NCI-H748 treated with DMSO at 0.1 percent for 48 hours (cell line): ENCODE measurements at places on chromosomes 1 and 21.

DNA sequence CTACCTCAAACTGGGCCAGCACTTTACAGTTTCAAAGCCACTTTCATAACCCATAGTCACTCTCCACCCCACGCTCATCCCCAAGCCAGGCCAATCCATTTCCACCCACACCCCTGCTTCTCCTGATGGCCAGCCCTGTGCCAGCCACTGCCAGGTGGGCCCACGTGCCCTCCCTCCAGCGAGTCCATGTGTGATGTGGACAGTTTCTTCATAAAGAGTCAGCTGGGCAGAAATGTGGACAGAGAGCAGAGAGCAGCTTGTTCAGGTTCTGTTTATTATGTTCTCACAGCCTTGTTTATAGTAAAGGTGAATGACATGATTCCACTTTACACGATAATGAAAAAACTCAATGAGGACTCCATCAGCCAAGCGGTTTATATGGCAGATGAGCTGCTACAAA is 37.4 kb upstream of the RGS16 start:
- no peak for DNase-seq

DNA sequence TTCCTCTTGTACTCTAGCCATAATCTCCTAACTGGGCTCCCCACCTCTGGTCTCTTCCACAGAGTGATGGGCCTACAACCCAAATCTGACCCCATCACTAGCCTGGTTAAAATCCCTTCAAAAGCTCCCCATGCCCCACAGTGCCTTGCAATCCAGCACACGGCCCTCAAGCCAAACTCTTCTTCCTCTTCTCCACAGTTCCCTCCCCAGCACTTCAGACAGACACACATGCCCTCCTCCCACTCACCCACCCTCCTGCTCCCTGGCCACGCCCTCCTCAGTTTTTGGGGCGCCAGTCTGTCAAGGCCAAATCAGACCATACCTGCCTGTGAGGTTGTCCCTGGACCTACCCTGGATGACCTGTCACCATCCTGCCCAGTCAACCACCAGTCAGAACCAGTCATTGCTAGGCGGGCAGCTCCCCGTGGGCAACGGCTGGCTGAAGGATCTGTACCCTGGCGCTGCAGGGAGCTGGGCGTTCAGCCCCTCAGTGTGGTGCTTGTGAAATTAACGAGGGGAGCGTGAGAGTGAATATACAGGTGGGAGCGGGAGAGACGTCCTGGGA is 753 bp downstream of the C1orf210 start:
- DNase-seq = no peak

DNA sequence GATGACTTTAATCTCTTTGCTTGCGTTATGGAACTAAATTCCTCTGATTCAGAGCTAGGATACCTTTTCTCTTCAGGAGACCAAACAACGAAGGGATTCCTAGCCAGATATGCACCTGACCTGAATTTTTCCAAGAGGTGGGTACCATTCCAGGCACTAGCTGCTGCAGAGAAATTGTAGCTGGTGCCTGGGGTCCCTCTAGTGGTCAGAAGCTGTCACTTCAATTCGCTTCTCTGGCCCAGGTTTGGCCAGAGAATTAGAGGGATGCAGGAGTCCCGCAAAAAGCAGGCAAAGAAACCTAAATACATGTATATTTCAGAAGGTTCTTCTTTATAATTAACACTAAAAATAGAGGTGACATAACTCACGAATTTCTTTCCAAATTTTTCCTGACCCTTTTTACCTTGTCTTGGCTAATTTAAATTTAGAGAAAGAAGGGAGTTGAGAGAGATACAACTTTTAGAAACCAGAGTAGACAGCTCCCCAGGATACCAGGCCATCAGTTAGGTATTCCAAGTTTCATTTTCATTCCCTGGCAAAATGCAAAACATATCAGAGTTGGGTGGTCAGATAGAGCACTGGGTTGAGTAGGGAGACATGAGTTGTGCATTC is 9.6 kb downstream of the ACKR1 start:
- no peak for DNase-seq

DNA sequence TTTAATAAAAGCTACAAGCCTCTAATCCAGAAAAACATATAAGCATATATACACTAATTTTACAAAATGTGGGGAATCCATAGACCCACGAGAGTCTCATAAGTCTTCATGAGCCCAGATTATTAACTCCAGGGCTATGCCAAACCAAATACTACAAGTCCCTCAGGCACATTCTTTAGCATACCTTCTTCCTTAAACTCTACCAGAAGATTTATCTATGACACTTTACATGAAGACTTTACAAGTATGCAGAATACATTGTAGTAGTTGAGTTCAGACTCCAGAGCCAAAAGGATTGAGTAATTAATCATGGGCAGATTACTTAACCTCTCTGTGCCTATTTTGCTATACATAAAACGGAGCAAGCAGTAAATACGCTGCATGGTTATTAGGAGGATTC is 793.7 kb upstream of the ADGRL2 start:
- no peak for DNase-seq

GRCh38 chr1:88985032-88985431 is 7.4 kb downstream of the KYAT3 start:
- no peak for DNase-seq

GRCh38 chr21:42193131-42193671 is 25.7 kb upstream of the ABCG1 start:
- no peak for DNase-seq

GRCh38 chr1:177632923-177633615 is 336.8 kb downstream of the SEC16B start:
- no peak for DNase-seq

DNA sequence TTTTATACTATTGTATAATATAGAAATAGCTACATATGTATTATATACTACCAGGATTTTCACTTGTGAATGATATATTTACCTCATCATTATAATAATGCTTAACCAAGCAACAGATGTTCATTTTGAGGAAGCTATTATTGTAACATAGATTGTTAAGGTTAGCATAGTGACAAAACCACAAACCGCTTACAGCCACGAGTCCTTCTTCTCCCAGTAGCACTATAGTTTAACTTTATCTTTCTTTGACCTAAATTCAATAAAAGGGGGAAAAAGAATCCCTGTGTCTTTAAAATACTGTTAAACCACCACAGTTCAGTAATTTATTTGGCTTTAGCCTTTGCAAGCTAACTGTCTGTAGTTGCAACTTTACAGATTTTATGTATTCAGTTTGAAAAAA is 1039.4 kb upstream of the B3GALT2 start:
- DNase-seq = no peak

GRCh38 chr21:44049182-44049581 is 37.1 kb downstream of the TRAPPC10 start:
- no peak for DNase-seq

DNA sequence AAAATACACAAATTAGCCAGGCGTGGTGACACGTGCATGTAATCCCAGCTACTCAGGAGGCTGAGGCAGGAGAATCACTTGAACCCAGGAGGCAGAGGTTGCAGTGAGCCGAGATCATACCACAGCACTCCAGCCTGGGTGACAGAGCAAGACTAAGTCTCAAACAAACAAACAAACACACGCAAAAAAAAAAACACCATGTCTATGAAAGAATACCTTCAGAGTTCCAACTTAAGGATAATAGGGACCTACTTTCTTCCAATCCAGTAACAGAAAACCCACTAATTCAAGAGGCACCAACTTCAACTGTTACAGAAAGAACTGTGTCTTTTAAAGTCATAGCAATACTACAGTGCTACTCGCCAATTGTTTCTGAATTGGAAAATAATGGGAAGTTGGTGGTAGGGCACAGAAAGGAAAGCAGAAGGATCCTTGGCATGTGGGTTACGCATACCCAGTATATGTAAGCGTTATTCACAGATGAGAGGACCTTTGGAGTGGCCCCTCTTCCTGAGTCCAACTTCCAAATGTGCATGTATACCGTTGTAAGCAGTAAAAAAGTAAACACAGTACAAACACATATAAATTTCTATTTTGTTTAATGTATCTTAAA is 87.0 kb downstream of the ACBD6 start:
- DNase-seq = no peak

DNA sequence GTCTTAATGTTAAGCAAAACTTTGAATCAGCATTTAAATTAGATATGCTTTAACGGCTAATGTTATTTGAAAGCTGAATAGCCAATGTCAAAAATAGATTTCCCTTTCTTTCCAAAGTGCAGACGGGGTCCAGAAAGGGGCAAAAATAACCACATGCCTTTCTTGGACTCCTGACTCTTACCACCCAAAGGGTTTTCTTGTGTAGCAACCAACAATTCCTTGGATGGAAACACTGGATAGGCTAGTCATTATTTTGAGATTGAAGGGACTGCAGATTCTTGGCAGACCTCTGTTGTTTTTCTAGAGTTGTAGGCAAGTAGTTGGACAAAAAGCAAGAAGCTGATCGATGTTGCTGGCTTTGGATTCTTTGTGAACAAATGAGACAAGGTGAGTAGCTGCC is 107.0 kb downstream of the MRPS6 start:
- DNase-seq = no peak
